Ascending aorta (tissue), 2 donors: ENCODE measurements at places on chromosomes 4 and X. TPM values are rescaled to one million over a fixed set of nuclear protein-coding genes. Genes with fewer than 3 reads are reported as not detected.

CXXC4 gene
- total RNA-seq, result not detected

- peak overlapping the region; percentile 55 for H3K4me3 ChIP-seq
- H3K27me3 ChIP-seq, result no peaks in the 10 kb centered on the region
- H3K36me3 ChIP-seq, result no peaks in the 10 kb centered on the region
- peak; percentile 75 for DNase-seq
These were observed 738.3 kb upstream of the FRG1 start for GRCh38 chr4:189202182-189202868.

DNA sequence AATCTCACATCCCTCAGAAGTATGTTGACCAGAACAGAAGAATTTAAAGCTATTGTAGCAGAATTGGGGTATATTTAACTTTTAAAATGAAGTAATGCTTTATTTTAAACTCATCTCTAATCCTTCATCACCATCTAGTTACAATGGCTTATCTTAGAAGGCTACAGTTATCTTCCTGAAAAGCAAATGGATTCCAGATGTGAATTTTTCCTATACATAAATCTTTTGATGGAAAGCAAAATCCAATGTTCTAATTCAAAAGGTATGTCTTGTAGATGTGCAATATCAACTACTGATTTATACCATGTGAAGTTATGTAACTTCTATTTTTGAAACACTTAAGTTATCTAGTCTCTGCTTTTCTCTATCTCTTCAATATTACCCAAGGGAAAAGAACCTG lies 47.6 kb downstream of the CCNG2 start:
- H3K36me3 ChIP-seq, result no peaks in the 10 kb centered on the region
- no peaks in the 10 kb centered on the region for H3K4me1 ChIP-seq
- no peak overlapping the region for H3K4me3 ChIP-seq
- H3K27me3 ChIP-seq, result no peaks in the 10 kb centered on the region
- no peak for DNase-seq

GRCh38 chrX:152637649-152638442 lies at the start of gene GABRQ:
TSS of gene GABRQ (plus strand) at chrX:152637895. CDS start at chrX:152638203, 308 bp downstream.
- H3K27ac ChIP-seq, result no peak within 1 kb of the TSS
- H3K36me3 ChIP-seq, result no peaks in the 10 kb centered on the region
- H3K27me3 ChIP-seq, result no peaks in the 10 kb centered on the region
- DNase-seq, result no peak

GRCh38 chr4:150181536-150181935 lies 103.3 kb downstream of the DCLK2 start:
- no peak overlapping the region for H3K4me3 ChIP-seq
- no peak for DNase-seq
- no peaks in the 10 kb centered on the region for H3K27me3 ChIP-seq
- H3K36me3 ChIP-seq, result no peaks in the 10 kb centered on the region
- H3K4me1 ChIP-seq, result peaks cover 3% of the 10 kb centered on the region

DNA sequence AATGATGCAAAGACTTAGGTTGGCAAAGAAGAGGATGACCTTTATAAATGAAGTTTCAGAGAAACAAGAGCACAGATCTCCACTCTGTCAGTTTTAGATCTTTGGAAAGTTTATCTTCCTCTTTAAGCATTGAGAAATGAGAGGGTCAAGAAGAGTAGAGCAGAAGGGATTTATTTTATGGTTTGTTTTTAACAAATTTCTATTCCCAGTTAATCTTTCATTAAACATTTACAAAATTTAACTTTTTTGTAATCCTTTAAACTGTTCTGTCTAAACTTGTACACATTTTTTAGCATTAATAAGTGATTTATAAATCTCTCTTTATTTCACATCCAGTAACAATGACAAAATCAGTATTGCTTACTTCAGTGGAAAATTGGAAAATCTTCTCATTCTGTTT lies 875.0 kb upstream of the IGFBP7 start:
- no peaks in the 10 kb centered on the region for H3K36me3 ChIP-seq
- no peak for DNase-seq
- no peak overlapping the region for H3K27ac ChIP-seq
- no peak overlapping the region for H3K4me3 ChIP-seq
- H3K4me1 ChIP-seq, result no peaks in the 10 kb centered on the region

DNA sequence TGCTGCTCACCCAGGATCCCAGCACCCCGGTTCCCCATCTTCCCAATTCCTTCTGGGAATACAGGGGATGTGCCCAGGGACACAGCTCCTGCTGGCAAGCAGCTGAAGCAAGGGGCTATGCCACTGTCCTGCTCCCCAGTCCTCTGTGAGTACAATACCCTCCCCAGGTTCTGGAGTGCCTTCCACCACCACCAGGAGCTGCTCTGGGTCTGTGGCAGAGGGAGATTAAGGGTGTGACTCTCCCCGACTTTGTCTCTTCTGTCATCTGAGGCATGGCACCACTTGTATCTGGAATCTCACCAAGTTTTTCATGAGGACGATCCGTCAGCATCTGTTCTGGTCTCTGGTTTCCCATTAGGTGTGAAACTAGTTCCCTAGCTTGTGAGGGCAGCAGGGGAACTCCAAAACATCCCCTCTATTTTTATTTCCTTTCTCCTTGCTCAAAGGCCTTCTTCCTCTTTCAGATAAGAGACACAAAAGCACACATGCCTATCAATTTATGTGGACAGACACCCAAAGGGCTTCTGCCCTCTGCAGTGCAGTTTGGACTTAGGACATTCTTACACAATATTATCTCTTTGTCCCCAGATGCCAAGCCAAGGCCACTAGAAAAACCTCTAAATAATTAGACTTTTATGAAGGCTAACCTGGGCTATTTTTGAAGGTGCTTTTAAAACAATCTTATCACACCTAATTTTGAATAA lies 26.8 kb downstream of the MGST2 start:
- no peaks in the 10 kb centered on the region for H3K4me1 ChIP-seq
- no peak overlapping the region for H3K27ac ChIP-seq
- H3K27me3 ChIP-seq, result no peaks in the 10 kb centered on the region
- peaks cover 3% of the 10 kb centered on the region for H3K36me3 ChIP-seq
- no peak for DNase-seq

DNA sequence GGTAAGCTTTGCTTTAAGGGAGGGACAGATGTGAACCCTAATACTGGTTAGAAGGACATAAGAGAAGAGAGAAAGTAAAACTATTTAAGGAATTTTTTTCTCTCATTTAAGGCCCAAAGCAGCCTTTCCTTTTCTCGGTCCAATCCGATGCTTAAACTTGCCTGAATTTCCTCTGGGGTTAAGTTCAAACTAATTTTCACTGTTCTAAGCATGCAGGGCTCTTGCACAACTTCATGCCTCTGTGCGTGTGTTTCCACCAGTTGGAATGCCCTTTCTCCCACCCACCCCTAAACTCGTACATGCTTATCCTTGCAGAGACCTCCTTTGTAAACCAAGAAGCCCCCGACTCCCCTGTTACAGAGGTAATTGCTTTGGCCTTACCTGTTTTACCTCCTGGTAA lies 204.7 kb downstream of the CBR4 start:
- H3K27ac ChIP-seq, result no peak overlapping the region
- no peak for DNase-seq
- peaks cover 5% of the 10 kb centered on the region for H3K4me1 ChIP-seq
- H3K36me3 ChIP-seq, result no peaks in the 10 kb centered on the region

DNA sequence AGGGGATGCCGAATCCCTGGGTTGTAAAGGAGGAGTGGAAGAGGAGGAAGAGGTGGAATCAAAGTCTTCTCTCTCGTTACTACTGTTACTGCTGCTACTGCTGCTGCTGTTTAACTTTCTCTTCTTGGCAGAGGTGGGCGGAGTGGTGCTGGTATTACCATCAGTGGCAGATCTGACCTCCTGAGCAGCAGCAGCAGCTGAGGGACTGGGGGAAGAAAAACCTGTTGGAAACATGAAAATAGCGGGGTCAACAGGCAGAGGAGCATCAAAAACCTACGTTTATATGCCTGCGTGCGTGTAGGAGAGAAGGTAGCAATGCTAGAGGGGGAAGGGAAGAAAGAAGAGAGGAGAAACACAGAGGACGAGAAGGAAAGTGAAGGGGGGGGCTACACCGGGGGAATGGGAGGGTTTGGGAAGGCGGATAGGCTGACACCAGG lies 339 bp downstream of the CUL4B start:
- H3K4me3 ChIP-seq, result peak overlapping the region; percentile 76
- H3K27ac ChIP-seq, result peak overlapping the region; percentile 97
- no peaks in the 10 kb centered on the region for H3K27me3 ChIP-seq
- no peak for DNase-seq
- H3K36me3 ChIP-seq, result no peaks in the 10 kb centered on the region
